Testis (tissue), 5 donors: ENCODE measurements at places on chromosomes 11 and 22. TPM values are rescaled to one million over a fixed set of nuclear protein-coding genes. Genes with fewer than 3 reads are reported as not detected.

- H3K27ac ChIP-seq = no peak overlapping the region
- H3K36me3 ChIP-seq = no peaks in the 10 kb centered on the region
- H3K4me3 ChIP-seq = no peak overlapping the region
- H3K27me3 ChIP-seq = no peaks in the 10 kb centered on the region
- H3K4me1 ChIP-seq = no peaks in the 10 kb centered on the region
- DNase-seq = no peak
Observed at GRCh38 chr11:101030692-101031091, 98.9 kb downstream of the PGR start.

GRCh38 chr22:30225220-30225927, 21.2 kb downstream of the LIF start:
- H3K27ac ChIP-seq = no peak overlapping the region
- H3K4me3 ChIP-seq = no peak overlapping the region
- H3K36me3 ChIP-seq = no peaks in the 10 kb centered on the region
- no peaks in the 10 kb centered on the region for H3K27me3 ChIP-seq
- DNase-seq = no peak

DNA sequence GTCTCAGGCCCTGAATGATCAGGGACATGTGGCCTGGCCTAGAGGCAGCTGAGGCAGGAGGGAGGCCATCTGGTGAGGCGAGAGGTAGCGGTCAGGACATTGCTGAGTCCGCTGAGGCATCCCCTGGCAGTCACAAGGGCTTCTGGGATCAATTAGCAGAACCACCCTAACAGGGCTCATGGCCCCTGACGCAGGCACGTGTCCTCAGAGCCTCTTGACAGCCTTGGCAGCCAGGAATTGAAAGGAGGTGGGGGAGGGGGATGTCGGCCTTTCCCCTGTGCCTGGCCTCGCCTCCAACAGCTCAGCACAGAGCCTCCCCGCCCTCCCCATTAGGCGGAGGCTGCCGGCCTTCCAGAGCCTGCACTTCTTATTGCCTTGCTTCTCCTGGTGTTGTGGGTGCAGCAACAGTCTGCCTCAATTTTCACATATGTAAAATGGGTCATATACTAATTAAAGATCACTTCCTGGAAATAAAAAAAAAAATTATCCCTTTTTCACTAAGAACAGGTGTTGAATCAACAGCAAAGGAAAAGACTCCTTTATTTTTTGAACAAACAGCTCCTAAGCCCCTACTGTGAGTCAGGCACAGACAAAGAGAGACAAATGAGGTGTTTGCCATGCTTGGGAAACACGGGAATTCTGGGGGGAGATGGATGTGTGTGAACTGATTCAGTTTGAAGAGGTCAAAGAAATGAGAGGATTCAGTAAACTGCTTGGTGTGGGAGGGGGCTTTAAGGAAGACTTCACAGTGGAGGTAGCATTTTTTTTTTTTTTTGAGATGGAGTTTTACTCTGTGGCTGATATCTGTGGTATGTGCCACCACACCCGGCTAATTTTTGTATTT, 55.3 kb downstream of the NFAM1 start:
- no peaks in the 10 kb centered on the region for H3K36me3 ChIP-seq
- no peak overlapping the region for H3K4me3 ChIP-seq
- H3K4me1 ChIP-seq = no peaks in the 10 kb centered on the region

DNA sequence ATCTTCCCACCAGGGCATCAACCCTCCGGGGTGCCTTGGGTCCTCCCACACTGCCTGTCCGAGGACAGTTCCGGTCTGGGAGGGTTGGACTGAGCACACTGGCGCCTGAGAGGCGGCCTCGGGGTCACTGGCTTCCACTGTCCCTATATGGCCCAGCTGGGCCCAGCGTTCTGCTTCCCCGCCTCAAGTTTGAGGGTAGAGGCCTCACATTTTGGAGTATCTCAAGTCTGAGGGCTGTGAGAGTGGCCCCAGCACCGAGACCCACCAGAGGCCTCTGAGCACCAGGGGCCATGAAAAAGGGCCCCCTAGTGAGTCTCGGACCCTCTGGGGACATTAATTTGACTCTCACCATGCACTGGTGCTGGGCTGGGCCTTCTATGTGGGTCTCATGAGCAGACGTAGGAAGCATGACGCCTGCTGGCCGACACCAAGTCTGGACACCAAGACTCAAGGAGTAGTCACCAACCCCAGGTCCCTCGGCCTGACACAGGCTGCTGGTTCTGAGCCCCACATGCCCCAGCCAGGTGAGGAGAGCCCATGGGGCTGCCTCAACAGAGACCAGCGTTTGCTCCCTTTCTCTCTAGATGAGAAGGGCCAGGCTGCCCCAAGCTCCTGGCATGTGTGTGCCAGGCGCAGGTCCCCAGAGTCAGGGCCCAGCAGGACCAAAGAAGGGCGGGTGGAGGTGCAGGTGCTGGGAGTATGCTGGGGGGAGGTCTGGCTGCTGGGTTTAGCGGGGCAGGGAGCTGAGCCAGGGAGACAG, 27.5 kb downstream of the ARVCF start:
- peaks cover 8% of the 10 kb centered on the region for H3K4me1 ChIP-seq
- H3K36me3 ChIP-seq = no peaks in the 10 kb centered on the region
- no peak overlapping the region for H3K27ac ChIP-seq
- H3K27me3 ChIP-seq = no peaks in the 10 kb centered on the region
- DNase-seq = no peak

GRCh38 chr11:119651802-119652584, 77.0 kb downstream of the NECTIN1 start:
- no peaks in the 10 kb centered on the region for H3K36me3 ChIP-seq
- H3K27me3 ChIP-seq = no peaks in the 10 kb centered on the region
- no peak overlapping the region for H3K4me3 ChIP-seq
- no peak for DNase-seq

ATG2A gene
- total RNA-seq = 51.1 TPM

DNA sequence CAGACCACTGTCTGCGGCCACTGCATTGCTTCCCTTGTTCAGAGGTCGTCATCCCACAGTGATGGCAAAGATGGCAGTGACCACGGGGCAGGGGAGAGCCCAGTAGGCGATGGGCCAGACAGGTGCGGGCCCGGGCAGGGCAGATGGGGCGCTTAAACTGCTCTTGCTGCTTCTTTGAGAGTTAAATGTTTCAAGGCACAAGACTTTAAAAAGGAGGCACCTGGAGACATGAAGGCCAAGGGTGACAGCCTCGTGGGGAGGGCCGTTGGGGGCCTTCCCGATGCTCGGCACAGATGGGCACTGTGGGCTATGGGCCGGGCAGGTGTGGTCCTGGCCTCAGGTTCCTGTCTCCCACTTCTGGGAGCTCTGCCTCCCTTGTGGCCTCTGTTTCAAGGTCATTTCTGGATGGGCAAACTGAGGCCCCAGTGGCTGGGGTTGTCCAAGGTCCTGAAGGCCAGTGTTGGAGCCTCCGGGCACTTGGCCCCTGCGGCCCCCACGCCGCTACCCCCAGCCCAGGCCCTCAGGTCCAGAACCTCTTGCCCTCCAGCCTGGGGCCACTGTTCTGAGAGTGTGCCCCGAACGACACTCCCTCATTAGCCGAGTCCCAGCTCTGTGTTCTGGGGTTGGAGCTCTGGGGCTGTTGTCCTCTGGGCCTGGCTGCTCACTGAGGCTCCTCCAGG, 16.9 kb upstream of the CCDC188 start:
- no peaks in the 10 kb centered on the region for H3K4me1 ChIP-seq
- no peak for DNase-seq
- no peaks in the 10 kb centered on the region for H3K36me3 ChIP-seq
- no peak overlapping the region for H3K27ac ChIP-seq
- H3K27me3 ChIP-seq = no peaks in the 10 kb centered on the region

SNX19 gene
- total RNA-seq = 131 TPM

DNA sequence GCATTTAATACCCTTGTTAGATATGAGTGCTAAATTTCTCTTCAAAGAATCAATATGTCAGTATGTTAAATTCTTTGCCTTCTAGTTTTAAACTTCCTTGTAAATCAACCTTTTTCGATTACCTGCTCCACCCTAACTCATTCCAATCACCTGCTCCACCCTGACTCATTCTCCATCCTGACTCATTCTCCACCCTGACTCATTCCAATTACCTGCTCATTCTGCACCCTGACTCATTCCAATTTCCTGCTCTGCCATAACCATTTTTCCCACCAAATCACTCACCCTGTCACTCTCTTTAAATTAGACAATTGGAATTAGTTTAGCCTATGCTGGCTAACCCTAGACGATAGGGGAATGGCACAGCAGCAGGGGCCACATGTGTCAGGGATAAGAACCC, 519.5 kb upstream of the LRRC4C start:
- no peak for DNase-seq
- H3K4me1 ChIP-seq = no peaks in the 10 kb centered on the region
- H3K27me3 ChIP-seq = no peaks in the 10 kb centered on the region
- no peaks in the 10 kb centered on the region for H3K36me3 ChIP-seq
- H3K27ac ChIP-seq = no peak overlapping the region

SHANK2 gene
- 13.9 TPM for total RNA-seq

GRIK4 gene
- 2.6 TPM for total RNA-seq

USH1C gene
- total RNA-seq = 1.2 TPM

- H3K27me3 ChIP-seq = no peaks in the 10 kb centered on the region
- no peak overlapping the region for H3K27ac ChIP-seq
- H3K4me3 ChIP-seq = no peak overlapping the region
- no peaks in the 10 kb centered on the region for H3K4me1 ChIP-seq
Observed at GRCh38 chr11:19789835-19790710, 77.4 kb downstream of the NAV2 start.

PPFIBP2 gene
- 70.5 TPM for total RNA-seq

OR51I1 gene
- total RNA-seq = 0.74 TPM

NRXN2 gene
- 40.1 TPM for total RNA-seq

DNA sequence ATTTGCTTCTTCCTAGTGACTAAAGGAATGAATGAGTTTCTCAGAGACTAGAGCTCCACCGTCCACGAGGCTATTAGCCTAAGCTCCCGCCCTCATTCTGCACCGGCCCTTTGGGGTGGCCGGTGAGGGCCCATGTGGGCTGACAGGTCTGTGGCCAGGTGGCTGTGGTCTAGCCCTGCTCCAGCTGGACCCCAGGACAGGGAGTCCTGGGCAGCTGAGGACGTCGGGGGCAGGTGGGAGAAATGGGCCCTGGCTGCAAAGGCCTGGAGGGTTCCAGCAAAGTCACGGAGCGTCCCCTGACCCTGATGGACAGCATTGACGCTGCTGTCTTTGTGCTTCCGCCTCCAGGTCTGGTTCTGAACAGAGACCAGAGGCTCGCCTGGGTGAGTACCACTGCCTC, 12.2 kb downstream of the SERHL2 start:
- H3K4me3 ChIP-seq = no peak overlapping the region
- no peaks in the 10 kb centered on the region for H3K36me3 ChIP-seq
- no peak for DNase-seq
- H3K4me1 ChIP-seq = peaks cover 15% of the 10 kb centered on the region

TSGA10IP gene
- 5.5 TPM for total RNA-seq

PRDX5 gene
- 271 TPM for total RNA-seq

- no peaks in the 10 kb centered on the region for H3K4me1 ChIP-seq
- H3K27me3 ChIP-seq = no peaks in the 10 kb centered on the region
- H3K27ac ChIP-seq = no peak overlapping the region
- no peak for DNase-seq
- H3K36me3 ChIP-seq = no peaks in the 10 kb centered on the region
Observed at GRCh38 chr11:115249061-115249578, 255.1 kb downstream of the CADM1 start.

- no peak overlapping the region for H3K4me3 ChIP-seq
- DNase-seq = no peak
- no peaks in the 10 kb centered on the region for H3K27me3 ChIP-seq
- peaks cover 28% of the 10 kb centered on the region for H3K4me1 ChIP-seq
- no peaks in the 10 kb centered on the region for H3K36me3 ChIP-seq
Observed at GRCh38 chr11:114132944-114133394, 73.5 kb downstream of the ZBTB16 start.

GRCh38 chr11:134372536-134372935, 39.5 kb downstream of the B3GAT1 start:
- H3K36me3 ChIP-seq = no peaks in the 10 kb centered on the region
- no peaks in the 10 kb centered on the region for H3K27me3 ChIP-seq
- H3K4me3 ChIP-seq = no peak overlapping the region

GRCh38 chr11:19642185-19643158, 70.2 kb upstream of the NAV2 start:
- H3K27me3 ChIP-seq = no peaks in the 10 kb centered on the region
- H3K27ac ChIP-seq = no peak overlapping the region
- no peak for DNase-seq
- no peaks in the 10 kb centered on the region for H3K4me1 ChIP-seq

- no peaks in the 10 kb centered on the region for H3K27me3 ChIP-seq
- DNase-seq = no peak
- H3K4me3 ChIP-seq = no peak overlapping the region
Observed at GRCh38 chr11:129849447-129850130, 33.9 kb downstream of the TMEM45B start.

DNA sequence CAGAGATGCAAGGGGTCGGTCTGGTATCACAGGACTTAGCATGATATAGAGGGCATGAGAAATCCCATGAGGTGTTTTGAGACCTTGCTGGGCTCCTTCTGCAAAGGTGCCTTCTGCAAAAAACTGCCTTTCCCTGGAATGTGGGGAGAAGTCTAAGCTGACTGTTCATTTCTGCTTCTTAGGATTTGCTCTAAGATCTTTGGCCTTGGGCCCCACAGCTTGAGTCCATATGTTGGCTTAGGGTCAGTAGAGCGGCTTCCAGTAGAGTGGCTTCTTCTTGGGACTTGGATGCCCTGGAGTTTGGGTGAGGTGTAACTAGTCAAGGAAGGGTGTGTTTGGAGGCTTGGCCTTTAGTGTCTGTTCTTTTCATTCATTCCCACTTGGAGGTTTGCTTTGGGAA, 37.0 kb downstream of the AMPD3 start:
- H3K4me1 ChIP-seq = peaks cover 9% of the 10 kb centered on the region
- H3K4me3 ChIP-seq = no peak overlapping the region
- no peak overlapping the region for H3K27ac ChIP-seq
- DNase-seq = no peak

TBX10 gene
- not detected for total RNA-seq
